ENCODE measurements at places on chromosomes 11 and 22. TPM values are rescaled to one million over a fixed set of nuclear protein-coding genes. Genes with fewer than 3 reads are reported as not detected.
A peak's percentile ranks its signal among the peaks of the same experiment; 100 is the strongest.

DNA sequence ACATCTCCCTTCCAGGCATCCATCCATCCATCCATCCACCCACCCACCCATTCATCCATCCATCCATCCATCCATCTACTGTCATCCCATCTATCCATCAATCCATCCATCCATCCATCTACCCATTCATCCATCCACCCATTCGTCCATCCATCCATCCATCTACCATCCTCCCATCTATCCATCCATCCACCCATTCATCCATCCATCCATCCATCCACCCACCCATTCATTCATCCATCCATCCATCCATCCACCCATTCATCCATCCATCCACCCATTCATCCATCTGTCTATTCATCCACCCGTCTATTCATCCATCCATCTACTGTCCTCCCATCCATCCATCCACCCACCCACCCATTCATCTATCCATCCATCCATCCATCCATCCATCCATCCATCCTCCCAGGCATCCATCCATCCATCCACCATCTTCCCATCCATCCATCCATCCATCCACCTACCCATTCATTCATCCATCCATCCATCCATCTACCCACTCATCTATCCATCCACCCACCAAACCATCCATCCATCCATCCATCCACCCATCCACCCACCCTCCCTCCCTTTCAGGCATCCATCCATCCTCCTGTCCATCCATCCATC is 33.7 kb downstream of the OSBPL5 start:
- no peak overlapping the region for H3K4me3 ChIP-seq
- no peaks in the 10 kb centered on the region for H3K27me3 ChIP-seq
- H3K36me3 ChIP-seq: no peaks in the 10 kb centered on the region

DNA sequence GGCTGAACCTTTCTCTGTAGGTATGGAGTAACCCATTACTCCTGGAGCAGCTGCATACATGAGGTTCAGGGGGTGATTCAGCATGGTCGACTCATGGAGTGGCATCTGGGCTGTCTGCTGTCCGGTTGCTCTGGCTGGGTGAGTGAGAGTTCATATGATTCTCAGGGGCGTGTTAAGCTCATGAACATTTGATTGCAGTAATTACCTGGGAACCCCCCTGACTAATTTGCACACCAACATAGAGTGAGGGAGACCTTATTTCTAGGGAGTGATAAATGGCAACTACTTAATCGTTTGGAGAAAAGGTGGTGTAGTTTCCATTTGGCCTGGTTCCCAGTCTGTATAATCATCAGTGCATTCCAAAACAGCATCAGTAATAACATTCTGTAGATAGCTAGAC is 661.9 kb downstream of the ETS1 start:
- no peak overlapping the region for H3K4me3 ChIP-seq
- H3K4me1 ChIP-seq: no peaks in the 10 kb centered on the region
- no peak overlapping the region for H3K27ac ChIP-seq

DNA sequence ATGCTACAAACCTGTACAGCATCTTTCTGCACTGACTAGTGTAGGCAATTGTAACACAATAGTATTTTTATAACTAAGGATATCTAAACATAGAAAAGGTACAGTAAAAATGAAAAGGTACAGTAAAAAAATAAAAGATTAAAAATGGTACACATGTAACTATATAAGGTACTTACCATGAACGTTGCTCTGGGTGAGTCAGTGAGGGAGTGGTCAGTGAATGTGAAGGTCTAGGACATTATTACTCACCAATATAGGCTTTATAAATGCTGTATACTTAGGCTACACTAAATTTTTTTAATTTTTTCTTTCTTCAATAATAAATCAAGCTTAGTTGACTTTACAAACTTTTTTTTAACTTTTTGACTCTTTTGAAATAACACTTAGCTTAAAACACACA is 59.9 kb downstream of the EIF3M start:
- H3K27me3 ChIP-seq: no peaks in the 10 kb centered on the region
- no peaks in the 10 kb centered on the region for H3K36me3 ChIP-seq
- no peaks in the 10 kb centered on the region for H3K4me1 ChIP-seq

DNA sequence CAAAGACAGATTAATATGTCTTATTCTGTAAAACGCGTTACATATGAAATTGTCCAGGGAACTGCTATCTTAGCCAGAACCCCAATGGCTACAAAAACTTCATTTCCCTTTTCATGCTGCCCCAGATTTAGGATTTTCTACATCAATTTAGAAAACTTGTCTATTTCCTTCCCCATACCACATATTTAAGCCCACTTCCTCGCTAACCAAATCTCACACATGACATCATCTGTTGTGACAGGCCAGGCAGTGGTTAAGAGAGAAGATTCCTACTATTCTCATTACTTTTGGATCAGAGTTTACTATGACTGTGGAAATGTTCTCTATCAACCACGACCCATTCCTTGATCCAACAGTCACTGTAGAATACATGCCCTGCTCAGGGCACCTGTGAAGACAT is 15.9 kb downstream of the CCDC82 start:
- H3K4me3 ChIP-seq: no peak overlapping the region
- no peak for DNase-seq
- H3K36me3 ChIP-seq: no peaks in the 10 kb centered on the region
- H3K27ac ChIP-seq: no peak overlapping the region

- no peak overlapping the region for H3K4me3 ChIP-seq
- H3K27ac ChIP-seq: no peak overlapping the region
- no peak for DNase-seq
- H3K4me1 ChIP-seq: no peaks in the 10 kb centered on the region
- H3K27me3 ChIP-seq: no peaks in the 10 kb centered on the region
These were observed 56.7 kb upstream of the RAB38 start for GRCh38 chr11:88231894-88232482.

Gene OR52H1
- 0.96 TPM for total RNA-seq

GRCh38 chr11:92022499-92022898 is 202.1 kb upstream of the FAT3 start:
- H3K4me3 ChIP-seq: no peak overlapping the region
- H3K36me3 ChIP-seq: no peaks in the 10 kb centered on the region
- H3K27me3 ChIP-seq: no peaks in the 10 kb centered on the region
- no peak overlapping the region for H3K27ac ChIP-seq

DNA sequence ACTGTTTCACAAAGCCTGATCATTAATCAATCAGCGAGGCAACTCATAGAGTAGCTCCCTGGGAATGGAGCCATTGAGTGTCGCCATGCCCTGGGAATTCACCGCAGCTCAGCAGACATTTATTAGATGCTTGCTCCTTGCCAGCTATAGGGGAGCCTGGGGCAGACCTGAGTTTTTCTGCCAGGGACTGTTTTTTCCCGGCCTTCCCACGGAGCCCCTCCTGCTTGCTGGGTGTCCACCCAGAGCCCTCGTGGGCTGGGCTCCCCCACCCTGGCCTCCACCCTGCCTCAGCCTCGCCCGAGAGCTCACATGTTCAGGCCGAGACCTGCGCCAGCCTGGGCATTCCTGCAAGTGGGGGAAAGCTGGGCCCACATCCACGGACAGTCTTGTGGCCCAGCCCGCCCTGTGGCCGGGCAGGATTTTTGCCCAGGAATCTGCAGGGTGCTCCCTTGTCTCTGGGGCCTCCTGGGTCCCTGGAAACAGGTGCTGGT is 64.9 kb downstream of the SMIM38 start:
- no peaks in the 10 kb centered on the region for H3K36me3 ChIP-seq
- no peak overlapping the region for H3K4me3 ChIP-seq
- H3K4me1 ChIP-seq: no peaks in the 10 kb centered on the region

GRCh38 chr11:75204685-75205563 is 35.6 kb upstream of the TPBGL start:
- peak; percentile 91 for DNase-seq
- no peaks in the 10 kb centered on the region for H3K36me3 ChIP-seq
- H3K27me3 ChIP-seq: no peaks in the 10 kb centered on the region
- no peaks in the 10 kb centered on the region for H3K4me1 ChIP-seq

DNA sequence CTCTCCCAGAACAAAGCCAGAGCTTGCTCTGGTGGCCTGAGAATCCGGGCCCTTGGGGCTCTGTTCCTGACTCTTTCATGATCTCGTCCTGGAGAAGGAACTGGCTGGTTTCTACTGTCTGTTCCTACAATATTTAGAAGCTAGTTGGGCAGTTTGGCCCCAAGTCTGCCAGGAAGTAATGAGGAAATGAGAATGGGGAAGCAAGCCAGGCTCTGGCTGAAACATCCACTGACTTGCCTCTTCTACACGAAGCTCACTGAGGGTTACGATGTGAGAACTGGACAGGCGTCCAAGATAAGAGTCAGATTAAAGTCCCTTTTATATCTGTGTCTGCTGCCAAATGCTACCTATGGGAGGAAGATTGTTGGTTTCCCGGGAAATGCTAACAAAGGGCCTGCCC is 110.0 kb upstream of the KIRREL3 start:
- no peaks in the 10 kb centered on the region for H3K36me3 ChIP-seq
- H3K4me3 ChIP-seq: no peak overlapping the region
- DNase-seq: no peak
- no peaks in the 10 kb centered on the region for H3K27me3 ChIP-seq

DNA sequence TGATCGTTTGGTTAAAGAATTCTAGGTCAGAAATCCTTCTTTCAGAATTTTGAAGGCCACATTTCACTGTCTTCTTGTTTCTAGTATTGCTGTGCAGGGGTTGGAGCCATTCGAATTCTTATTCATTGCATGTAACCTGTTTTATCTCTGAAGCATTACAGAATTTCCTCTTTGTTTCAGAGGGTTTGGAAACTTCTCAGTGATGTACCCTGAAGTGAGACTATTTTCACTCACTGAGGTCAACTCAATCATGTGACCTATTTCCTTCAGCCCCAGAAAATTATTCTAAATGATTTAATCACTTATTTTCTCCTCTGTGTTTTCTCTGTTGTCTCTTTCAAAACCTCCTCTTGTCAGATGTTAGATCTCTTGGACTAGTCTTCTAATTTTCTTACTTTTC is 147.8 kb downstream of the ENTHD1 start:
- H3K27ac ChIP-seq: no peak overlapping the region
- H3K27me3 ChIP-seq: no peaks in the 10 kb centered on the region
- H3K4me3 ChIP-seq: no peak overlapping the region
- no peaks in the 10 kb centered on the region for H3K36me3 ChIP-seq

Gene ZDHHC5
- total RNA-seq: 51.0 TPM

DNA sequence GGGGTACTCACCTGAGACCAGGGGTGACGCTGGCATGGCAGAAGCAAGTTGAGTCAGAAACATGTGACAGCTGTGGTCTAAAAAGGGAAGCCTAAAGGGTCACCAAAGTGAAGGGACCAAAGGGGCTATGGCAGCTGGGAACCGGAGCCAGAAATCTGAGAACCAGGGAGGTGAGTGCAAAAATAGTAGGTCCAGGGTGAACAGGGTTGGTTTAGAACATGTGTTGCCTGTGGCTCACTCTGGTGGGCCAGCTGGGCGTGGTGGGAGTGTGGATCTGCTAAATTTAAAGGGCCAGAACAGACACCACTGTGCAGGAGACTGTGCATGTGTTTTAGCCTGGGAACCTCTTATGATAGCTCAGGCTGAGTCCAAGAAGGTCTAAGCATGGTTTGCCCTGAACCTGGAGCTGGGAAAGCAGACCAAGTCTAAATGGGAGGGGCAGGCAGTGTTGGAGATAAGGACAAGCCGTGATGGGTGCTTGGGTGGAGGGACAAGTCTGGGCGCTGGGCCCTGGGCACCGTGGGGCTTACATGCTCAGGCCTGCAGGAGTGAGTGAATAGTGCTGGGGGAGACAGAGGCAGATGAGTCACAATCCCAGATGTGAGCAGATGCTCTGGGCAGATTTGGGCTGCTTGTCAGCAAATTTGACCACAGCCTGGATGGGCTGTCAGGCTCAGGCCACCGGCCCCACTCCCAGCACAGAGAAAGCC is 41.4 kb upstream of the ZBED5 start:
- peak overlapping the region; percentile 94 for H3K27ac ChIP-seq
- peaks cover 3% of the 10 kb centered on the region for H3K4me1 ChIP-seq
- no peaks in the 10 kb centered on the region for H3K27me3 ChIP-seq

Gene CECR2
- 0.62 TPM for total RNA-seq

DNA sequence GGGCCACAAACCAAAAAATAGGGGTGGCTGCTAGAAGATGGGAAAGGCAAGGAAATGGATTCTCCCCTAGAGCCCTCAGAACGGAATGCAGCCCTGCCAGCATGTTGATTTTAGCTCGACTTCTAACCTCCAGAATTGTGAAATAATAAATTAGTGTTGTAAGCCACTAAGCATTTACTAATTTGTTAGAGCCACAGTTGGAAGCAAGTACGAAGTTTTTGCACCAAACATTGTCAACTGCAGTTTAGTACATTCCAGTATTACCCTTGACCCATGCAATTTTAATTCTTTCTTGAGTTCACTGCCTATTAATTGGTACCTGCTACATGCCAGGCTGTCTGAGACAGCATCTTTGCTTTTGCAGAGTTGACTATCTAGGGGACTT is 32.2 kb downstream of the PARVA start:
- H3K27me3 ChIP-seq: no peaks in the 10 kb centered on the region
- no peak for DNase-seq
- peaks cover 9% of the 10 kb centered on the region for H3K4me1 ChIP-seq
- H3K27ac ChIP-seq: peak overlapping the region; percentile 84
- no peak overlapping the region for H3K4me3 ChIP-seq

GRCh38 chr11:7531011-7531410 is 17.2 kb downstream of the PPFIBP2 start:
- no peak overlapping the region for H3K4me3 ChIP-seq
- H3K36me3 ChIP-seq: no peaks in the 10 kb centered on the region
- H3K27me3 ChIP-seq: no peaks in the 10 kb centered on the region
- no peaks in the 10 kb centered on the region for H3K4me1 ChIP-seq
- DNase-seq: no peak

Measured in aorta (tissue), 5 donors.